ENCODE measurements at places on chromosomes 3 and 15.

DNA sequence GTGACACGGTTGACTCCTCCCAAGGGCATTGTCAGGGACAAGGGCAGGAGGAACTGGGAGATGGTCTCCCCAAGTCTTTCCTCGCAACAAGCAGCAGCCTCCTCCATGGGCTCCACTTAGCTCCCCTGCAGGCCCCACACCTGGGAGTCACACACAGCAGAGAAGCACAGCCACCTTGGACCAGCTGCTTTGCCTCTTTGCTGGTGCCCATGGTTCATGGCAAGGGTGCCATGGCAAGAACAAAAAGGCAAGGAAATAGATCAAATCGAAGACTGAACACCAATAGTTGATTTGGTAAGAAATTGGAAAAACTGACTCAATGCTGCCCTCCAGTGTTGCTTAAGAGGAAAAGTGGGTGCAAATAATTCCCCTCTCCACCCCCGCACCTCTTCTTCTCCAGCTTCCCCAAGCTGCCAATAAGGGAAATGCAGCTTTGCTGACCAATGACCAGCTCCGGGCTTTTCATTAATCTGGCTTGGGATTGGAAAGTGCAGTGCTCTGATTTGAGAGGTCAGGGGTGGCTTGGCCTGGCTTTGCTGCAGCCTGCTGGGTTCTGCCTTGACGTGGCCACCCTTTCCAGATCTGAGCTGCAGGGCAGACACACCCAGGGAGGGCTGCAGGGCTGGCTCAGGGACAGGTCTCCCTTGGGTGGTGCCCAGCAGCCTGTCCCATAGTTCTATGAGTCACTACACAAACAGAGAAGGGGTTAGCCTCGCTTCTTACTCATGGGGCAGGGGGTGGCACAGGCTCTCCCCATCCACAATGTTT, 162.0 kb downstream of the KLF13 start:
- peak; percentile 72 for DNase-seq

GRCh38 chr3:197450810-197451209, 105.0 kb downstream of the BDH1 start:
- no peak for DNase-seq

GRCh38 chr3:60594025-60594424, 657.2 kb downstream of the FHIT start:
- no peak for DNase-seq

DNA sequence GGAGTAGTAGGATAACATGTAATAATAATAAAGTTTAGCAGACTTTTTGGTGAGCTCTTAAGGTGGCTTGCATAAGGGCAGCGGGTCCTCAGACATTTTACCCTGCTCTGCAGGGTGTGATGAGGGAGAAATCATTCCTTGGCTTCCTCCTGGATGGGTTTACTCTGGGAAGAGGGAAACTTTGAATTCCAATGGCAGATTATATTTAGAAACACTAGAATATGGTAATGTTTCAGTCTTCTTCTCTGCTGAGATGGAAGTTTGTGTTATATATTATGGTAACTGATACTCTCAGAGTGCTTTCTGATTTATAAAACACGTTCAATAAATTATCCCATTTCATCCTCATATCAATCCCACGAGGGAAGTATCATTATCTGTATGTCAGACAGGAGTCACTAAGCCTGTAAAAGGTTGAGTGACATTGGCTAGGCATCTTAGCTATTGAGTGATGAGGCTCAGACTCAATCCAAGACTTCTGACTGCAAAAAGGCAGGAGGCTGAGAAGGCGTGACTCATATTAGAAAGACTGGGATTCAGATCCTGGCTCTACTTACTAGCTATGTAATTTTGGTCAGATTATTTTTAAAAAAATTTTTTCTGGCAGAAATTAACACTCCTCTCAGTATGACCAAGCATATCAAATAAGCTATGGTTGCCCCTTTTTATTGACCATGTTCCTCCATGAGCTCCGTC, 19.3 kb downstream of the PDIA5 start:
- DNase-seq: no peak

DNA sequence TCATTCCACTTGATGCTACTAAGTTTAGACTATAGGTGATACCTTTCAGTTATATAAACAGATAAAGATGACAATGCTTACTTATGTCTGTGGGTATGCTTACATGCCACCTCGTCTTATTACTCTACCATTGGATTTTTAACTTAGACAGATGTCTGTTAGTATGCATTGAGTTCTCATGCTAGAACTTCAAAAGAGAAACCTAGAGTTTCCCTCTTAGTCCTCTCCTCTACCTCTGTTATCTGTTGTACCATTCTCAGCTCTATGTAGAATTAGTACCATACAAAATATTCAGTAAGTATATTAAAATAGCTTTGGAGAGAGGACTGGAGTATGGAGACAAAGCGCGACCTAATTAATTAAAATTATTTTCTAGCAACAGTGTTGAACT, 111.3 kb downstream of the BBX start:
- no peak for DNase-seq

DNA sequence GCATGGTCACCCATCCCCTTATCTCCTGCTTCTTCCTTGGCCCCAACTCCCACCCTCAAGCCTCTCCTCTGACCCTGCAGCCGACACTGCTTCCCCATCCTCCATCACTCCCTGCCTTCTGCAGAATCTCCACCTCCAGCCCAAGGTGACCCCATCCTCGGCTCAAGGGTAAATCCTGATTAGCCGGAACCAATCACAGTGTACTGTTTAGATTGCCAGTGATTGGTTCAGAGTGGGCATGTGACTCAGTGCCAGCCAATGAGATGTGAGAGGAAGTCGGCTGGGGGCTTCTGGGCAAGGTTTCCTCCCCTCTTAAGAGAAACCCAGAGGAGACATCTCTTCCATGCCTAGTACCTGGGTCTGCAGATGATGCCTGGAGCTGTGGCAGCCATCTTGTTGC, 10.3 kb downstream of the CACNA2D2 start:
- no peak for DNase-seq

GRCh38 chr15:65971741-65971995, 102.4 kb downstream of the RAB11A start:
- DNase-seq: no peak

GRCh38 chr3:27720899-27721716, 1.0 kb downstream of the EOMES start:
- DNase-seq: no peak

DNA sequence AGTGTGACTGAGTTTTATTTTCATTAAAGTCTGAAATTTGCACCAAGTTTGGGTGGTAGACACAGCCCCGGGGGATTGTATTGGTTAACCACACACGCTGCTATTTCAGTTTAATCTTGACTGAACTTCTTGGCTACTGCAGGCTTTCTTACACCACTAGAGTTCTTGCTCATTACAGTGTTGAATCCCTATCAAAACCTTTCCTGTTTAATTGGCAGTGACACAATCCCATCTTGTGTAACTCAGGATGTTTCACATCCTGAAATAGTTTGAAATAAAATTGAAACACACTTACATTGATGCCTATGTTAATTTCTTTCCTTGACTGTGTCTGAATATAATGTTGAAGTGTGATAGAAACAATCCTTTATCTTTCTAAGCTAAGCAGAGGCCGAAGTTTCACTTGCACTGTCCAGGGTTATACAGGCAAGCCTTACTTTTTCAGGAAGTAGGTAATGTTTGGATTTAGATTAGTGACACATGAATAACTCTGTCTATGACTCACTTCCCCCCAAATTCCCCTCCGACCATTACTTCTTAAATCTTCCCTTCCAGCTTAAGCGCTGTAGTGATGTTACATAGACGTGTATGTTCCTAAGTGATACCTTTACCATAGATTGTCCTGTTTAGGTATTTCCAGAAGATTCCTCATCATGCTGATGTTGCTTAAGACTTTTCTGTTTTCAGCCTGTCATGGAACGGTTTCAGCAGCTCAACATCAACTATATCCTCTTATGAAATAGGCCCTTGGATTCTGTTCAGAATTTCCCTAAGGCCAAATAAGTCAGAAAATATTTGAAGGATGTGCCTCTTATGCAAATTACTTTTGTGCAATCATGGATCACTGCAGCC, 16.8 kb downstream of the ATG7 start:
- DNase-seq: peak; percentile 49
